CD4-positive, alpha-beta T cell (primary cell): ENCODE measurements at places on chromosomes 7 and 10.
A peak's percentile ranks its signal among the peaks of the same experiment; 100 is the strongest.

- H3K36me3 ChIP-seq, result no peaks in the 10 kb centered on the region
- no peak for DNase-seq
- H3K27ac ChIP-seq, result no peak overlapping the region
Observed at GRCh38 chr7:42024537-42024936, 212.5 kb downstream of the GLI3 start.

- no peak overlapping the region for H3K27ac ChIP-seq
- no peaks in the 10 kb centered on the region for H3K4me1 ChIP-seq
- H3K27me3 ChIP-seq, result no peaks in the 10 kb centered on the region
- H3K4me3 ChIP-seq, result no peak overlapping the region
- no peak for DNase-seq
Observed at GRCh38 chr7:12796397-12797127, 109.1 kb downstream of the ARL4A start.

DNA sequence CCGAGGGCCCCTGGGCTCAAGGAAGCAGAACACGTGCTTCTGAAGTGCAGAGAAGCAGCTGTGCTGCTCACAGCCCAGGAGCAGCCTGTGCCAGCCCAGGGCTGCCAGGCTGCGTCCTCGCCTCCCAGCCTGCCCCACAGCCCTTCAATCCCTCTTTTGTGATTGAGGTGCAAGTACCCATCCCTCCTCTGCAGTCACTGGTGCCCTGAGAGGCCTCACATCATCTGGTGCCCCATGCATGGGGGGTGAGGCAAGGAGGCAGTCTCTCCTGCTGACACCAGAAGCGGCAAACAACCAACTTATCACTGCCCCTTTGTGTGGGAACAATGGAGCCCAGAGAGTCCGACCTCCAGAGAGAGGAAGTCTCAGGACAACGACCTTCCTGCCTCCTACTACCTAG is 49.8 kb upstream of the FGFR2 start:
- H3K27me3 ChIP-seq, result no peaks in the 10 kb centered on the region
- no peaks in the 10 kb centered on the region for H3K36me3 ChIP-seq
- DNase-seq, result no peak
- no peak overlapping the region for H3K27ac ChIP-seq

DNA sequence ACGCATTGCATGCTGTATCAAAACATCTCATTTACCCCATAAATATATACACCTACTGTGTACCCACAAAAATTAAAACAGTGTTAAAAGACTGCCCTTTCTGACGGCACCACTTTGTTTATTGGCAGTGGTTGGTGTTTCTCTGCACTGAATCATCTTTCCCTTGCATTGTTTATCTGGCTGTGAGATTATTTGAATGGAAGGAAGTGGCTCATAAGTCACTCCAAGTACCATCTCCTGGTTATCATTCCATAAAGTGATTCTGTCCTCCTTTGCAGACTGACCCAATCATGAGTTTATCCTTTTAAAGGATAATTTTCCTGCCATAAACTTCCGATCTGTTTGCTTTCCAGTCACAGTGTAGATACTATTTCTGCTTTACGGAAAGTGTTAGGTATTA is 183.8 kb downstream of the CAMK1D start:
- no peaks in the 10 kb centered on the region for H3K27me3 ChIP-seq
- H3K27ac ChIP-seq, result no peak overlapping the region
- DNase-seq, result no peak
- no peak overlapping the region for H3K4me3 ChIP-seq

- H3K27ac ChIP-seq, result peak overlapping the region; percentile 58
- DNase-seq, result no peak
- peaks cover 57% of the 10 kb centered on the region for H3K4me1 ChIP-seq
- no peak overlapping the region for H3K4me3 ChIP-seq
Observed at GRCh38 chr7:130894146-130894908, 160.3 kb upstream of the KLF14 start.

DNA sequence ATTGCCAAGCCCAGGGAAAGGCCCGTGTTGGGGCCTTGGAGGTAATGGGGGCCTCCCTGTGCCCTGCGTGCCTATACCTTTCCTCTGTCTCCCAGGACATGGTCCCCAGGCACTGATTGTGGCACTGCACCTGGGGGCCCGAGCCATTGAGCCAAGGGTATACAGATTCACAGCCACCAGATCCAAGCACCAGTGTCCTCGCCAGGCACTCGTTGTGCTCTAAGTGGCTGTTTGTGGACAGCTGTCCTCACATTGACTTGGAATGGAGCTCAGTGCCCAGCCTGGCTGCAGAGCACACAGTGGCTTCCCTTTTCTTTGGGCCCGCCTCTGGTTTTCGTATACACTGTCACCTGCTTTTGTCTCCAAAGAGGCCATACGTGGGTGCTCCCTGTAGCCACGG is 72.0 kb upstream of the BTBD16 start:
- no peak overlapping the region for H3K27ac ChIP-seq
- no peak for DNase-seq
- no peaks in the 10 kb centered on the region for H3K27me3 ChIP-seq
- H3K4me3 ChIP-seq, result no peak overlapping the region
- H3K4me1 ChIP-seq, result no peaks in the 10 kb centered on the region

DNA sequence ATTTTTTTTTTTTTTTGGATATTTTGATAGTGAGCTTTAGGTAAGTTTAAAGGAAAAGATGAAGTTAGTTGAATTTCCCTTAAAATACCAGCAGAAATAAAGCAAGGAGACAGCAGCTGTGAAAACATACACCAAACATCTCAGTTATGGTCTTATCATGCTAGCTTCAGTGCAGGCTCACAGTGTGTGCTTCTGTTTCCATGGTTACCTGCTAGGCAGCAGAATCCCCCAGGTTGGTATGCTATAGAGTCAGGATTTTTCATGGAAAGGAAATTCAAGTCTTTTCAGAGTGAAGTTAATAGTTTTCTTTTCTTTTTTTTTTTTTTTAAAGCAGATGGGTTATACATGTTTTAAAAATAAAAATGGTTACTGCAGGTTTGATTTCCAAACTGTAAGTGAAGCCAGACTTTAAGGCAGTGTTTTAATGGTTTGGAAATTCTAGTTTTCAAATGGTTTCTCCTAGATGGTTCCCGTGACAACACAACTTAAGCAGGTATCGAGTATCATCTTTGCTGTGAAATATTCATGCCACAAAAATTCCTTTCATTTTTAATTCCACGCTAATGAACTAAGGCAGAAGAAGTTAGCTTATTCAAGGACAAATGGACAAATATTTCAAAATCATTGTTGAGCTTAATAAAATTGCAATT is 230.9 kb downstream of the BICC1 start:
- DNase-seq, result no peak
- H3K27me3 ChIP-seq, result no peaks in the 10 kb centered on the region
- H3K4me1 ChIP-seq, result no peaks in the 10 kb centered on the region

GRCh38 chr10:60704471-60704870 is 73.8 kb upstream of the CDK1 start:
- no peaks in the 10 kb centered on the region for H3K27me3 ChIP-seq
- peaks cover 8% of the 10 kb centered on the region for H3K4me1 ChIP-seq
- no peak overlapping the region for H3K4me3 ChIP-seq
- no peak for DNase-seq
- H3K27ac ChIP-seq, result no peak overlapping the region

DNA sequence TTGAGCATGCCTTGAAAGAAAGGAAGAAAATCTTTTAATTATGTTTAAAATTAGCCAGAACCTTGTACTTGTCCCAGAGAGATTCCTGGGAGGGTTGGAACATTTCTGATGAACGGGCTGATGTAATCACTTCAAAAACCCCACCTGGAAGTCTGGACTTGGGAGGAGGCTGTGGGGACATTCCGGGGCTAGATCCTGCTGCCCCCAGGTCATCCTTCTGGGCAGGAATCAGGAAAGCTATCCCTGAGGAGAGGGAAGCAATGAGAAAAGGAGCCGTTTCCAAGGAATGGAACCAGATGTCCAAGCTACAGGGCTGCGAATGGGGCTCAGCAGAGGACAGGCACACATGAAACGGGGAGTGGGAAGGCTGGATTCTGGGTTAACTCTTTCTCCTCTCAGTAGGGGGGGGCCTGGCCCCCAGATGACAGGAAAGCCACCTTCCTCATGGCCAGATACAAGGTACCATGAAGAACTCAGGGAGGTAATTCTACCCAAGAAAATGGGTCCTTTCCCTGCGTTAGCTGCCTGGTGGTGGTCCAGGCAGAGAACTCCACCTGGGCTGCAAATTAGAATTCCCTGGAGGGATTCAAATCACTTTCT is 280.1 kb downstream of the TCF7L2 start:
- H3K27ac ChIP-seq, result no peak overlapping the region
- H3K36me3 ChIP-seq, result no peaks in the 10 kb centered on the region
- no peak overlapping the region for H3K4me3 ChIP-seq
- peaks cover 3% of the 10 kb centered on the region for H3K4me1 ChIP-seq
- DNase-seq, result no peak

GRCh38 chr7:72435366-72435765 is 23.2 kb upstream of the CALN1 start:
- H3K27me3 ChIP-seq, result no peaks in the 10 kb centered on the region
- H3K4me3 ChIP-seq, result no peak overlapping the region
- H3K27ac ChIP-seq, result no peak overlapping the region
- H3K36me3 ChIP-seq, result no peaks in the 10 kb centered on the region

GRCh38 chr7:131949659-131950058 is 393.2 kb upstream of the PODXL start:
- no peaks in the 10 kb centered on the region for H3K4me1 ChIP-seq
- peaks cover 14% of the 10 kb centered on the region for H3K27me3 ChIP-seq
- no peak overlapping the region for H3K27ac ChIP-seq
- H3K4me3 ChIP-seq, result no peak overlapping the region
- no peak for DNase-seq
- H3K36me3 ChIP-seq, result no peaks in the 10 kb centered on the region

DNA sequence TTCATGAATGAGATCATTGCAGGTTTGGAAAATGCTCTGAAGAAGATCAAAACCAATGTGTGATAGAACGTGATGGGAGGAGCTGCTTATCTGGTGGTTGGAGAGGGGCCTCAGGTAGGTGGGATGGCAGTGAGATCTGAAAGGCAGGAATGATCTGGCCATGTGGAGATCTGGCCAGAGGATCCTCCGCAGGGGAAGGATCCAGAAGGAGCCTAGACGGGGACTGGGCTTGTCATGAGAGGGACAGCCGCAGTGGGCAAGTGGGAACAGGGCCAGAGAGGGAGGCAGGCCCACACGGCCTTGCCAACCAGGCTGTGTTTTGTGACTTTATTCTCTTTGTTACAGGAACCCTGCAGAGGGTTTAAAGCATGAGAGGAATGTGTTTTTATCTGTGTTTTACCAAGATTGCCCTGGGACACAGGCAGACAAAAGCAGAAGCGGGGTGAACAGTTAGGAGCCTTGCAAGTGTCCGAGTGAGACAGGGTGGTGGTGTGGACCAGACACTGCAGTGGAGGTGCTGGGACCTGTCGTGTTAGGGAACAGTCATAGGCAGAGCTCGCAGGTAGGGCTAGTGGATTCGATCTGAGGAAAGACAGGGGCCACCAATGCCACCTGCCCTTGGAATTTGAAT is 66.6 kb downstream of the TLL2 start:
- H3K27ac ChIP-seq, result no peak overlapping the region
- H3K27me3 ChIP-seq, result no peaks in the 10 kb centered on the region
- no peak overlapping the region for H3K4me3 ChIP-seq
- H3K4me1 ChIP-seq, result no peaks in the 10 kb centered on the region

DNA sequence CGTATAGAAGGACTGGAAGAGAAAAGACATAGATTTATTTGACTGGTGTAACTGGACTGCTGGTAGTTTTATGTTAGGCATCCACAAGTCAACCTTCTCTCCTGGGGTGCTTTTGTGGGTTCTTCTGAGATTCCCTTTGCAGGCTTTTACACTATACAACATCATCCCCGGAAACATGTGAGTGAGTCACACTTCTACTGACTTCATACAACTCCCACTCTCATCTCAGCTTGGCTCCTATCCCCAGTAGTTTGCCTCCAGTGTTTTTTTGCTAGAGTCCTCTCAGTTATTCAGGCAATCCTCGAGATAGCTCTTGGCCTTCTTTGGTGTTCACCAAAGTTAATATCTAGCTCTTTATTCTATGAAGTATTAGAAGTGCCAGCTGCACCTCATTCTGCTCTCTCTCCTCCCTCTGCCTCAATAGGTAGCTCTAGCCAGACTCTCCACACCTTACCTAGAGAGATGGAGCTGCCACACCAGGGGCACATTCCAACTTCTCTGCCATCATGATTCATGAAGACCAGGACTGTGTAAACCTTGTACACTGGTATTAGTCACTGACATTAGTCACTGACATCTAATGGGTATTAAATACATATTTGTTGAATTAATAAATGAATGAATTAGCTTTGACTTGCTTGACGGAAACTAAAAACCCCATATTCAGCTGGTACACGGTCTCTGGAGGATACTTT is 281.9 kb downstream of the PPP1R3A start:
- H3K27ac ChIP-seq, result no peak overlapping the region
- H3K36me3 ChIP-seq, result no peaks in the 10 kb centered on the region
- no peaks in the 10 kb centered on the region for H3K4me1 ChIP-seq
- H3K4me3 ChIP-seq, result no peak overlapping the region

DNA sequence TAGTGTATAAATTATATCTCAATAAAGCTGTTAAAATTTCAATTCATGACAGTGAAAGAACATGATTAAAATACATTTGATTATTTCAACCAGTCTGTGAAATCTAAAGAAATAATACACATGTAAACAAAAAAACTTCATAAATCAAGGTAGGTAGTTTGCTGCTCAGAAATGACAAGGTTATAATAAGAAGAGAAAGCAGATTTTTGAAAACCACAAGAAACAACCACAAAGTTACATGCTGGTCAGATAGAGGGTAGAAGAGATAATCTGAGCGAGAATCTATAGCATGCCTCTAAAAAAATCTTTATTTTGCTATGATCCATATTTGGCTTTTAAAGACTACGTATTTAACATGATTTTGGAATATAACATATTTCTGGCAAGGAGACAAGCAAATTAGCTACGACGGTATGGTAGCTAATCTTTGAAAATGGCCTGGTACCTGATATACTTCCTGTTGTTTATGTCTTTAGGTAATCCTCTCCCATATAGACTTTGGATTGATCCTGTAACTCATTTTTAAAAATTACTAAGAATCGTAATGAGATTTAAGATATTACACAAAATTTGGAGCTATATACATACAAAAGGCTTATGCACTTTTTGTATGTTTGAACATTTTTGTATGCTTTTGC is 23.5 kb upstream of the VCL start:
- H3K4me3 ChIP-seq, result peak overlapping the region; percentile 5
- peak; percentile 37 for DNase-seq
- peaks cover 16% of the 10 kb centered on the region for H3K4me1 ChIP-seq
- no peaks in the 10 kb centered on the region for H3K27me3 ChIP-seq
- H3K36me3 ChIP-seq, result no peaks in the 10 kb centered on the region

DNA sequence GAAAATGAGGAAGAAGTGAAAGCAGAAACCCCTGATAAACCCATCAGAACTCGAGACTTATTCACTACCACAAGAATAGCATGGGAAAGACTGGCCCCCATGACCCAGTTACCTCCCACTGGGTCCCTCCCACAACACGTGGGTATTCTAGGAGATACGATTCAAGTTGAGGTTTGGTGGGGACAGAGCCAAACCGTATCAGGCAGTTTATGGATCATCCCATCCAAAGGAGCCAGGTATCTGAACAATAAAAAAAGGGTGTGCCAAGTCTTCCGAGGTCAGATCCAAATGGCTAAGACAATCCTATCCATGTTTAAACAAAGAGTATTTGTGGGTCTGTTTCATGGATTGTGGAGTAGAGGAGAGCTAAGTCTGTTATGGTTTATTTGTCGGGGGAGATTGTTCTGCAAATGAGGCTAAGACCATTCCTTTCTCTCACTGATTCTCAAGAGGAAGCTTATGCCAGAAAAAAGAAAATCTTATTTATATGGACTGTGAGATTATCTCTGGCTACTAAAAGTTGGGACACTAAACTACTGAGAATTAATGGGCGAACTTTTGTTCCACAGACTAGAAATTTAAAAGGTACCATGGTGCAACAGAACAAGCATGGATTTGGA is 203.7 kb downstream of the IPMK start:
- no peak for DNase-seq
- H3K4me3 ChIP-seq, result no peak overlapping the region
- no peak overlapping the region for H3K27ac ChIP-seq
- H3K27me3 ChIP-seq, result no peaks in the 10 kb centered on the region
- no peaks in the 10 kb centered on the region for H3K36me3 ChIP-seq
